Skeletal muscle tissue (tissue), 5 donors: ENCODE measurements at places on chromosomes 7 and 10. TPM values are rescaled to one million over a fixed set of nuclear protein-coding genes. Genes with fewer than 3 reads are reported as not detected.

NUTM2D gene
- total RNA-seq, result 2.6 TPM

LRRN3 gene
- total RNA-seq, result 5.2 TPM

CFAP58 gene
- under 0.01 TPM for total RNA-seq

FOXI2 gene
- total RNA-seq, result not detected

OR2A1 gene
- under 0.01 TPM for total RNA-seq

MORN4 gene
- 1.0 TPM for total RNA-seq

DYNC1I1 gene
- total RNA-seq, result 1.6 TPM

FAM241B gene
- not detected for total RNA-seq
